Left lung (tissue), 14 donors: ENCODE measurements at places on chromosomes 3 and 15. TPM values are rescaled to one million over a fixed set of nuclear protein-coding genes. Genes with fewer than 3 reads are reported as not detected.

CHRM5 gene
- polyA plus RNA-seq = 0.18 TPM

BNIP2 gene
- 74.3 TPM for polyA plus RNA-seq

DNA sequence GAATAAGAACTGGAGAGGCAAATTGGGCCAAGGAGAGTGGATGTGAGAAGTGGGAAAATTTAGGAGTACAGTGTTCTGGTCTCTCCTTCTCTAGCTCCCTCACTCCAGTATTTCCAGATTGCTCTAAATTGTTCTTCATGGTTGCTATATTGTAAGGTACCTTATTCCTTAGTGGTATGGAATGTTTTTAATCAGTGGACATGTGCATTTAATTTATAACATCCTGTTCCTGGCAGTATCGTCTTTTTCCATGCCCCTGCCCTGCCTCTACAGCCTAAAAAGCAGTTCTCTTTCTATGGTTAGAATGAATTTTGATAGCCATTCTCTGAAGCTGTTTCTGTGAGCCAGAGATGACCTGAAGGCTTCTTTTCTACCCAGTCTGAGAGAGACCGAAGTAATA lies 180.5 kb downstream of the TCF12 start:
- H3K27me3 ChIP-seq = no peaks in the 10 kb centered on the region
- H3K4me1 ChIP-seq = no peaks in the 10 kb centered on the region
- H3K27ac ChIP-seq = no peak overlapping the region
- H3K36me3 ChIP-seq = no peaks in the 10 kb centered on the region
- DNase-seq = no peak

- no peaks in the 10 kb centered on the region for H3K36me3 ChIP-seq
- H3K27me3 ChIP-seq = no peaks in the 10 kb centered on the region
- no peak overlapping the region for H3K27ac ChIP-seq
- DNase-seq = no peak
Measured at GRCh38 chr3:20747741-20748140, 561.7 kb upstream of the SGO1 start.

DNA sequence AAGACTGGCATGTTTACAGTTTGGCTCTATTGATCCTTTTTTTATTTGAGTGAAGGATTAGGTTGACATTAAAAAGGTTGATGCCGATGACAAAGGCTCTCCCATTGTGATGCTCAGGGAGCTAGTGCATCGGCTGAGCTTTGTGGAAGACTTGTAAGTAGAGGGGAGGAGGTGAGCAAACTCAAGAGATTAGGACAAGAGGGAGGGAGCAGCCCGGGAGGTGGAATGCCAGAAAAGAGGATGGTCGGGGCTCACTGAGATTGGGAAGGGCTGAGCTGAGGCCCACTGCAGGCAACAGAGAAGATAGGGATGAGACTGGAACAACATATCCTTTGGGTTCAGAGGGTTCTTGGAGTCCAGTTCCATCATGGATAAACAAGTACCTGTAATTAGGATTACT lies 26.5 kb upstream of the PSMD6 start:
- H3K27me3 ChIP-seq = no peaks in the 10 kb centered on the region
- H3K4me1 ChIP-seq = no peaks in the 10 kb centered on the region
- DNase-seq = no peak
- no peaks in the 10 kb centered on the region for H3K36me3 ChIP-seq
